ENCODE measurements at places on chromosomes 2 and 18. TPM values are rescaled to one million over a fixed set of nuclear protein-coding genes. Genes with fewer than 3 reads are reported as not detected.

The MYO5B gene
- 19.1 TPM for total RNA-seq

The HOXD8 gene
- total RNA-seq: not detected

The PDCL3 gene
- total RNA-seq: 28.1 TPM

The NT5C1B gene
- not detected for total RNA-seq

The SMAD7 gene
- total RNA-seq: 28.8 TPM

The ANKRD36B gene
- 13.9 TPM for total RNA-seq

The FAP gene
- total RNA-seq: not detected

The NTSR2 gene
- total RNA-seq: not detected

Data from GM23338 (cell line).